ENCODE measurements at places on chromosomes 5 and 9. TPM values are rescaled to one million over a fixed set of nuclear protein-coding genes. Genes with fewer than 3 reads are reported as not detected.

DEPDC1B gene
- total RNA-seq: 1.7 TPM

DNAJC21 gene
- total RNA-seq: 22.9 TPM

OTP gene
- not detected for total RNA-seq

GRCh38 chr5:16791036-16791705 is 144.9 kb downstream of the MYO10 start:
- DNase-seq: no peak
- no peaks in the 10 kb centered on the region for H3K27me3 ChIP-seq
- H3K4me1 ChIP-seq: peaks cover 8% of the 10 kb centered on the region
- no peaks in the 10 kb centered on the region for H3K36me3 ChIP-seq
- no peak overlapping the region for H3K4me3 ChIP-seq
- no peak overlapping the region for H3K27ac ChIP-seq

DNA sequence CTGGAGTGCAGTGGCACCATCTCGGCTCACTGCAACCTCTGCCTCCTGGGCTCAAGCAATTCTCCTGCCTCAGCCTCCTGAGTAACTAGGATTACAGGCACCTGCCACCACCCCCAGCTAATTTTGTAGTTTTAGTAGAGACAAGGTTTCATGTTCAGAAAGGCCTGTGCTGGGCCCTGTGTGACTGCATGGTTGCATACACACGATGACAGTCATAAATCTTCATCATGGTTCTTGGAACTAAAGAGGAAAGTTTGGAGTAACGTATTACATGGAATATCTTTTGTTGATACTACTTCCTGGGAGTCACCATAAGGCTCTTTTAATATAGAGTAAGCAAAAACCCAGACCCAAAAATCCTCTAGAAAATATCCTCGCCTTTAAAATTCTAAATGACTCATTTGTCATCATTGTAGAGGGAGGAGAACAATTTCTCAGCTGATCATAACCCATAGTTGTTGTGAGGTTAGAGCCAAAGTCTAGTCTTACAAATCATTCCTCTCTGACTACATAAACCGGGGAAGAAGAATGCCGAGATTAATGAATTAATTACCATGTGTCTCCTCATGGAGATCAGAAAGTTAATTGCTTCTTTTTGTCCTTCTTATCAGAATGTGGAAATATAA is 47.0 kb downstream of the KLF9 start:
- no peaks in the 10 kb centered on the region for H3K36me3 ChIP-seq
- H3K27me3 ChIP-seq: no peaks in the 10 kb centered on the region
- H3K4me1 ChIP-seq: no peaks in the 10 kb centered on the region
- no peak for DNase-seq

DNA sequence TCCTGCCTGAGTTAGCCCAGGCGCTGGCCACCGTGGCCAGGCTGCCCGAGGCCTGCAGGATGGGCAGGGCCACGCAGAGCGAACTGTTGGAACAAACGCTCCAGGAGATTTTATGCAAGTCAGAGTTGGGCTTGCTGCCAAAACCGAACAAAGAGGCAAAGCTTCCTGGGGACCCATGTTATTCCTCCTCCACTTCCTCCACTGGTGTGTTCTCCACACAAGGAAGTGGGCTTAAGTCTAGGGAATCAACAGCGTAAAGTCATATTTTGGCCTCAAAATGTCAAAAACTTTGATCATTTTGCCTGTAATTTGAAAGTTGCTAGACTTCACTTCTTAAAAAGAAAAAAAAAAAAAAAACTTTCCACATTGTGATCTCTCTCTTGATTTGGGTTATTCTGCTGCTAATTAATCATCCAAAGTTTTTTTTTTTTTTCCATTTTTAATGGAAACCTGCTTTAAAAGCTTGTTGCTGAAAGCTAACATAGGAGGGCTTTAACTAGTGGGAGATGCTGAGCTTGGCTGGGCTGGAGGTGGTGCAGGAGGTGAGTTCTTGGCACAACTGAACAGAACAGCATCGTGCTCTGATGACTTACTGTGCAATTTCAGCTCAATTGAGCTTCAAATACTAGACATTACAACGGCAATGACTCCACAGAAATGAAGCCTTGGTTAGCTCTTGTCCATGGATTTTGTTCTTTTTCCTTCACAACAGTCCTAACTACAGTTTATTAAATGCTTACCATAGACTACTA is 73.0 kb downstream of the PTPDC1 start:
- no peak for DNase-seq
- H3K27me3 ChIP-seq: no peaks in the 10 kb centered on the region
- no peak overlapping the region for H3K4me3 ChIP-seq
- H3K36me3 ChIP-seq: no peaks in the 10 kb centered on the region
- peaks cover 30% of the 10 kb centered on the region for H3K4me1 ChIP-seq

DNA sequence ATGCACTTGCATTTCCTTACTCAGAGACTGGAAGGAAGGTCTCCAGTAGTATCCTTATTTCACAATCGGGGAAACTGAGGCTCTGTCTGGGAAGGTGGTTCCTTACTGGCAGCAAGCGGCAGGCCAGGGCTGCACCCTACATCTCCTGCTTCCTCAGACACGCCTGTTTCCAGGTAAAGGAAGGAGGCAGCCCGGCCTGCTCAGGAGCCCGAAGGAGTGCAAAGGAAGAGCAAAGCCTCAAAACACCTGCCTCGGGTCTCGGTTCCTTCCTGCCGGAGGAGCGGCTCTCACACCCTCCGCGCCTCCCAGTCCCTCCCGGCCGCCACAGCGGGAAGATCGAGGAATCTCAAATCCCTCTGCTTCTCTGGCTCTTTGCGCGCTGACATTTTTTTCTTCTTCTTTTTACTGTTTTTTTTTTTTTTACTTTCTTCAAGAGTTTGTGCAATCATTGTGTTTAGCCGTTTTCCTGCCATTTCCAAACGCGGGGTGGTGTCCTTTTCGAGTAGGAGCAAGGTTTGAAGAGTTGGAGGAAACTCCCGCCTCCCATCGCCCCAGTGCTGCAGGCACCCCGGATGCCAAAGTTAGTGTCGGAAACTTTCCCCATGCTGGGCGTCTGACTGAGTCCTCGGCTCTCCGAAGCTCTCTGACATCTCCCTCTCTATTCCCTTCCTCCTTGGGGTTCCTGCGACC is 1.0 kb downstream of the GGTA1 start:
- H3K36me3 ChIP-seq: no peaks in the 10 kb centered on the region
- H3K4me1 ChIP-seq: peaks cover 49% of the 10 kb centered on the region
- peak overlapping the region; percentile 86 for H3K27ac ChIP-seq
- H3K4me3 ChIP-seq: peak overlapping the region; percentile 47

GRCh38 chr5:98204798-98205197 is 568.7 kb upstream of the RGMB start:
- H3K36me3 ChIP-seq: no peaks in the 10 kb centered on the region
- no peaks in the 10 kb centered on the region for H3K4me1 ChIP-seq
- H3K4me3 ChIP-seq: no peak overlapping the region
- no peak for DNase-seq

- DNase-seq: no peak
- no peak overlapping the region for H3K27ac ChIP-seq
- H3K27me3 ChIP-seq: no peaks in the 10 kb centered on the region
- H3K36me3 ChIP-seq: no peaks in the 10 kb centered on the region
Measured at GRCh38 chr5:119757276-119757675, 127.9 kb downstream of the FAM170A start.

DNA sequence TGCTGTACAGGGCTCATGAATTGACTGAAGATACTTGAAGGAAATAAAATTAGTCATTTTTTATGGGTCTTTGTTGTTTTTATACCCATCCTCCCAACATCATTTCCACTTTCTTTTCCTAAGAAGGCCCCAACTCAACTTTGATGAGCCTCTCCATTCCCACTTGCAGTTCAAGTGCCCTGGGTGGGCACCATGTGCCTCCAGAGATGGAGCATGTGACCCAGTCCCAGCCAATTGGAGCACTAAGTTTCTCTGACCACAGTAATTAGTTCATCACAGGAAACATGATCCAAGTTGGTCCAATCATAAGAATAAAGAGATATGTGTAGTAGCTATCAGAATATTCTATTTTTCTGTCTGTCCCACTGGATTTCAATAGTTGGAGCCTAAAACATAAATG is 46.9 kb downstream of the HTR4 start:
- no peaks in the 10 kb centered on the region for H3K4me1 ChIP-seq
- H3K27ac ChIP-seq: no peak overlapping the region
- no peak overlapping the region for H3K4me3 ChIP-seq
- H3K36me3 ChIP-seq: no peaks in the 10 kb centered on the region
- no peak for DNase-seq

- H3K36me3 ChIP-seq: no peaks in the 10 kb centered on the region
- H3K4me1 ChIP-seq: no peaks in the 10 kb centered on the region
- no peak for DNase-seq
Measured at GRCh38 chr5:178430186-178431062, 159.8 kb downstream of the COL23A1 start.

DNA sequence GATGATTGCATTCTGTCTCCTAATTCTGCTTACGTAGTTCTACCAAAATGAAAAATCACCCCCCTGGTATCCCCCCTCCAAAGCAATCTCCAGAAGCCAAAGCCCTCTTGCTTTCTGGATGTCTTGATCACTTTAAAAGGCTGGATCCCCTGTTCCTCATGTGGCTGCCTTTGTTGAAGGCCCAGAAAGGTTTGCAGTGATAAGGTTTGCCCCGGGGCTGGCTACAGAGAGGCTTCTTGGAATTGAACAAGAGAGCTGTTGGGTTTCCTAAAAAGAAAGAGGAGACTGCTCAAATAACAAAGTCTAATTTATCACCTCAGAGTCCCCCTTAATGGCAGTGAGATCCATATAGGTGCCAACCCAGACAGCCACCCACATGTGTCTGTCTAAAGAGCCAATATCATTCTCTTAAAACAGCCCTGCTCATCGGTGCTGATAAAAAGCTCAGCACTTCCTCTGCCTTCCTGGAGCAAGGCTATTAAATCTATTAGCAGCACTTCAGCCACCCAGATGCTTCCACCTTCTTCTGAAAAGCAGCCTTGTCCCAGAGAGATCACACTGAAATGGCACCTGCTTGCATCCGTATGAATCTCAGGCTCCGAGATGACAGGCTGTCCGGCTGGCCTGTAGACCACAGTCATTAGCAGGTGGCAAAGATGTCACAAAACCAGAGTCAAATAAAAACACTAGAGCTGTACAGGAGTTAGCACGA is 70.9 kb downstream of the TEX10 start:
- DNase-seq: no peak
- no peaks in the 10 kb centered on the region for H3K27me3 ChIP-seq
- H3K36me3 ChIP-seq: peaks cover 27% of the 10 kb centered on the region
- no peaks in the 10 kb centered on the region for H3K4me1 ChIP-seq
- no peak overlapping the region for H3K4me3 ChIP-seq

Data from spleen (tissue), 13 donors.